Frontal cortex (tissue), 4 donors: ENCODE measurements at places on chromosomes 2 and 18. TPM values are rescaled to one million over a fixed set of nuclear protein-coding genes. Genes with fewer than 3 reads are reported as not detected.

The LIMS1 gene
- 11.8 TPM for total RNA-seq

The SETBP1 gene
- 34.2 TPM for total RNA-seq

The FBXO15 gene
- 4.1 TPM for total RNA-seq

The RABL2A gene
- total RNA-seq, result 10.6 TPM

The ARHGAP25 gene
- 1.2 TPM for total RNA-seq

The HOXD9 gene
- not detected for total RNA-seq

The DUSP19 gene
- 14.7 TPM for total RNA-seq

The GREB1 gene
- 3.7 TPM for total RNA-seq
